ENCODE measurements at places on chromosomes 1 and 21.

GRCh38 chr1:107394301-107394700, 253.5 kb downstream of the NTNG1 start:
- DNase-seq = no peak

GRCh38 chr1:202685641-202686040, 24.6 kb downstream of the SYT2 start:
- DNase-seq = no peak

DNA sequence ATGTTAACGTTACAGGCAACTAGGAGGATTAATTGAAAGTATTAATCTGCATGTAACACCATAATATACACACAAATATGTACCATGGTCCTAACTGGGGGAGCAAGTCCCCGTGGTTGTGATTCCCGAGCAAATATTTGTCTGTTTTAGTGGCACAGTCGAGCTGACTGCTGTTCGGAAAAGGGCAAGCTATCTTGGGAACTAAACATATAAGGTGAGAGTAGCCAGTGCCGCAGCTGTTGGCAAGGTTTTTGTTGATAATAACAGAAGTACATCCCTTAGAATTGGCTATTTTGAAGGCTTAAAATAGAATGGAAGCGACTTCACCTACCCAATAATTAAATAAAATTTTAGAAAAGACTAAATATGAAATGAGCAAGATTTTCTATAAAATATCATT, 45.5 kb downstream of the UCHL5 start:
- DNase-seq = no peak

GRCh38 chr1:115714572-115715141, 53.9 kb downstream of the CASQ2 start:
- no peak for DNase-seq

DNA sequence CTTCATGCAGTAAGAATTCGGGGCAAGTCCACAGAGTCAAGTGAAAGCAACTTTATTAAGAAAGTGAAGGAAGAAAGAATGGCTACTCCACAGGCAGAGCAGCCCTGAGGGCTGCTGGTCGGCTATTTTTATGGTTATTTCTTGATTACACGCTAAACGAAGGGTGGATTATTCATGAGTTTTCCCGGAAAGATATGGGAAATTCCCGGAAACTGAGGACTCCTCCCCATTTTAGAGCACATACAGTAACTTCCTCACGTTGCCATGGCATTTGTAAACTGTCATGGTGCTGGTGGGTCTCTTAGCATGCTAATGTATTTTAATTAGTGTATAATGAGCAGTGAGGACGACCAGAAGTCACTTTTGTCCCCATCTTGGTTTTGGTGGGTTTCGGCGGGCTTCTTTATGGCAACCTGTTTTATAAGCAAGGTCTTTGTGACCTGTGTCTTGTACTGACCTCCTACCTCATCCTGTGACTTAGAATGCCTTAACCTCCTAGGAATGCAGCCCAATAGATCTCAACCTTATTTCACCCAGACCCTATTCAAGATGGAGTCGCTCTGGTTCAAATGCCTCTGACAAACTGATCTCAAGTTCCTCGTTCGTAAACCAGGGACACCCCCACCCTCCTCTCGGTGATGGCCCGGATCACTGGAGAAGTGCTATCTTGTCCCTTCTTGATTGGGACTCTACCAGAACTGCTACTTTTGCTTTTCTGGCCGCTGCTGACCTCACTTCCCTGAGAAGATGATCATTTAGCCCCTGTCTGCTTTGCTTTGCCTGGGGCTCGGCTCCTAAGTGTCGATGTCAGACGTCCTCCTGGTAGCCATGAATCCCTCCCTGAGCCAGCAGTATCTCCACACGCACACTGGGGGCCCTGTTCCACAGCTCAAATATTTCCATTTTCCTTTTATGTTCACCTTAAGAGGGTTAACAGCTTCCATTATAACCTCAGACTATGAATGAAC, 48.8 kb downstream of the CLSTN1 start:
- no peak for DNase-seq

GRCh38 chr1:154222518-154222917, 1.8 kb downstream of the UBAP2L start:
- no peak for DNase-seq

DNA sequence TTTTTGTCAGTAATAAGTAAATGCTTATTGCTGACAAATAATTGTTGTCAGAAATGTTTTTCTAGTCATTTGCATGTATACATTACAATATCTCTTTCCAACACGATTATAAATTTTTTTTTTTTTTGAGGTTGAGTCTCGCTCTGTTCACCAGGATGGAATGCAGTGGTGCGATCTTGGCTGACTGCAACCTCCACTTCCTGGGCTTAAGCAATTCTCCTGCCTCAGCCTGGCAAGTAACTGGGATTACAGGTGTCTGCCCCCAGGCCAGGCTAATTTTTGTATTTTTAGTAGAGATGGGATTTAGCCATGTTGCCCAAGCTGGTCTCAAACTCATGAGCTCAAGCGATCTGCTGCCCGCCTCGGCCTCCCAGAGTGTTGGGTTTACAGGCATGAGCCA, 72.0 kb upstream of the ATF3 start:
- no peak for DNase-seq

- no peak for DNase-seq
These were observed 62.6 kb downstream of the ZBTB18 start for GRCh38 chr1:244113532-244114320.

DNA sequence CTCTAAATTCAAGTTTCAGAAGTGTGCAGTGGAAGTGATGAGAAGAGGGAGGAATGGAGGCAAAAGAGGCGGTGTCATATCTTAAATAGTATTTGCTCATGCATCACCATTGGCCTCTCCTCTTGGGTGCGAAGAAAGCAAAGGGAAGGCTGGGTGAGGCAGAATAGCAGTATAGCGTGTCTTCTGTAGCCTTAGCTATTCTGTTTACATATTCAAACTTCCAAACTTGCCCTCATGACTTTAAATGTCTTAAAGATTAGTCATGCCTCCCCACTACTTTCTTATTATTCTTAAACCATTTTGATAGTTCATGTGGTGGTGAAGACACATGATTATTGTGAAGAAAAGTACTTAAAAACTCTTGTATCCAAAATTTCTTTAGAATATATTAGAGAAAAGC, 104.6 kb upstream of the TENT5C start:
- DNase-seq = no peak

- DNase-seq = no peak
These were observed 1.5 kb upstream of the NHLH1 start for GRCh38 chr1:160365325-160365724.

GRCh38 chr21:43345746-43346409, 81.1 kb downstream of the SIK1 start:
- peak; percentile 64 for DNase-seq

DNA sequence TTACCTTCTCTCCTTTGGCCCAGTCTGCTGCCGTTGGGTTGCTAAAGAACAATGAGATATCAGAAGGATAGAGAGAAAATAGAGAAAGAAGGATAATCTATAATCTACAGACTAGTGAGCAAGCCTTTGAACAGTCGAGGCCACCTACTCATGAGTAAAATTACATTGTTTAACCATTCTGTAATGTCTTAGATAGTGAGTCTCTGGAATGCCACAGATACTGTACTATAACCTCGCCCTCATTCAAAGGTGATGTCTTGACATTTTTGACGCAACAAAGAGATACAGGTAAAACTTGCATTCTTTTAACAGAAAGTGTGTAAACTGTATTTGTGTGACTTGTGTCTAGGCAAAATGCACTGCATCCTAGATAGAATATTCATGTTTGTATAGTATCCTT, 77.9 kb downstream of the LAMC1 start:
- no peak for DNase-seq

DNA sequence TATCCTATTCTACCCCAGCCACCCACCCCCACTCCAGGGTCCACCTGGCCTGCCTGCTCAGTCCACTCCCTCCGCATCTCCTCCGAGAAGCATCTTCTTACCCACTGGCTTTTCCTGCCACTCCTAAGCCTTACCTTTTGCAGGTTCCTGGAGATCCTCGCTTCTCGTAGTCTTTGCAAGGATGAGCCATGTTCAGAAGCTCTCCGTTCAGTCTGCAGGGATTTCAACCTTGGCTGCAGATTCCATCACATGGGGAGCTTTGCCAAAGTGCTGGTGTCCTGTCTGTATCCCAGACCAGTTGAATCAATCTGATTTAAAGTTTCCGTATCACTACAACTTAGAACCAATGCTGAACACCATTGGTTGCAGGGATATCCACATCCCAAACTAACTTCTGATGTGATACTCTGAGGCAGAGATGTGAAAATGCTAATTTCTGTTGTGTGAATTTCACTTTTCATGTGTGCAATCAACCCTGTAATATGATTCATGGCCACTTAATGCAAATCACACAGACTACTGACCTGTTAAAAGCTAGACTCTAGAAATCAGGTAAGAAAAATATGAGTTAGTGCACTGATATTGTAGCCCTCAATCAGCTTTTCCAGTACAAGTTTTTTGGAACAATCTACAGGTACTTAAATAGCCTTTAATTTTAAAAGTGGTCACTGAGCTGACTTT, 61.9 kb downstream of the CAPN2 start:
- DNase-seq = no peak

DNA sequence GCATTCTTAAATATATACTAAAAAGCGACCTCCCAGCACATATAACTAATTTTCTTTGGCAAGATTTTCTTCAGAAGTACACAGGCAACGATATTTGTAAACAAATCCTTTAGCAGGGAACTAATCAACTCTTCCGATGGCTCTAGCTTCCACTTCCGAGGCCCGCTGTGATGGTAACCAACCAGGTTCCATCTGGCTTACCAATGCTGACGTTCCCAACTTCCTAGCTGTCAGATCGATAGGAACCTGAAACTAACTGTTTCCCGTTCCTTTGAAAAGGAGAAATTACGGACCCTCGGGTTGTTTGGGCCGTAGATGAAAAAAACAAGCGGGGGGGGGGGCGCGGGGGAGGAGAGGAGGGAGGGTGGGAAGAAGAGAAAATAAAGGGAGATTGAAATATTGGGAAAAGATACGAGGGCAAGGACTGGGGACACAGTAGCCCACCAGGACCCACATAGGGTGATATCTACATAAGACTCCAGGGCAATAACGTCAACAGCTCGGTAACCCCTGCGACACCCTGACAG, 513 bp downstream of the GTF2B start:
- DNase-seq = peak; percentile 19
